Muscle of arm (tissue), 14 donors: ENCODE measurements at places on chromosomes 16 and 17.

DNA sequence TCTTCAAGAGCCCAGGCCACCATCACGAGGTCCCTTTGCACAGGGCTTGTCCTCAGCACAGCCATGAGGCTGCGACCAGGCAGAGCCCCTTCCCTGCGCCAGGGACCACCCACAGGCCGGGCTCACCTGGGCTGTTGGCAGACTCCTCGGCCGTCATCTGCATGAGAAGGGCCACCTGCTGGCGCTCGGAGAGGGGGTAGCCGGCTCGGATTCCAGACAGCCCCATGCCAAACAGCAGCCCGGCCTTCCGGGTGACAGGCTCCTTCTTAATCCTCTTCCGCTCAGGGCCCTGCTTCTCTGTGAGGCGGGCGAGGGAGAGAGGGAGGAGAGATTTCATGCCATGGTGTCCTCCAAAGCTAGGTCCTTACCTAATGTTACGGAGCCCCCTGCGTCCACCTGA is 73.4 kb downstream of the ZNF778 start:
- no peak for DNase-seq

GRCh38 chr17:22512506-22512905 is 820.2 kb downstream of the KCNJ18 start:
- no peak for DNase-seq

DNA sequence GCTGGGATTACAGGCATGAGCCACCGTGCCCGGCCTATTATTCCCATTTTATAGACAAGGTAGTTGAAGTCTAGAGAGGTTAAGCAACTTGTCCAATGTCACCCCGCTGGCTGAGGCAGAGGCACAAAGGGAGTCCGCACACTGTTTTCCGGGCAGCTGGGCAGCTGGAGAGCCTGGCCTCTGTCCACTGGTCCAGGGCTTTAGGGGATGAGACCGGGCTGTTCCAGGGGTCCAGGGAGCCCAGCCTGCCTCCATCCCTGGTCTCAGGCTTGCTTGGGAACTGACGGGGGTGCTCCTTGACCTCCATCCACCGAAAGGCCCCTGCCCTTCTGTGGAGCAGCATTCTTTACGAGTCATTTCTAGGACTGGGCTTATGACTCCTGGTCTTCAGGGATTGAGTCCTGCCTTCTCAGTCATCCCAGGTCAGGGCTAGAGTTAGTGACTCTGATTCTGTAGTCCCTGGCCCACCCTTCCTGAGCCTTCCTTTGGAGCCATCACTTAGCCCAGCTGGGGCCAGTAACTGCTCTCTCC is 37.5 kb downstream of the SOCS3 start:
- no peak for DNase-seq

DNA sequence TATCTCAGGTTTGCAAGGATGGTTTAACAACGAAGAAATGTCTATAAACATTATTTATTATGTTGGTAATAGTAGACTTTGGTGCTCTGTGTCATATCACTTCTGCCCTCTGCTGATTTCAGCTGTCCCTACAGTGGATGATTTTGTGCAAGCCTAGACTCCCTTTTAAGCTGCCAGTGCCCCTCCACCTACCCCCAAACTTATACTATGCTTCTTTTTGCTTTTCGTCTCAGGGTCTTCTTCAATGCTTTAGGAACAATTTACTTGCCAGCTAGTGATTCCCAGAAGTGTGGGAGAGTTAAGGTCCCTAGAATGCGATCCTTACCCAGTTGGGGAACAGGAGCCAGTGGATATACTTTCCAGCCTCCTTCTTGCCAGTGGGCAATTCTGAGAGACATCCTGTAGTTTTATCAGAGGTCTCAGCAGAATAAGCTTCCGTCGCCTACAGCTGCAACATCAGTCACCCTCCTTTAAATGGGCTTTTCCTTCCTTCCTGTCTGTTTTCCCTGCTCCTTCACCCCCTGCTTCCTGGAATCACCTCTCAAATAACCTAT is 4.1 kb downstream of the ICAM2 start:
- no peak for DNase-seq

GRCh38 chr17:44191369-44191768 is 4.6 kb downstream of the TMUB2 start:
- DNase-seq = no peak

GRCh38 chr16:70468776-70469525 is 14.6 kb downstream of the FCSK start:
- DNase-seq = no peak

- DNase-seq = no peak
These were observed 219.7 kb downstream of the GSG1L start for GRCh38 chr16:27843800-27844199.

DNA sequence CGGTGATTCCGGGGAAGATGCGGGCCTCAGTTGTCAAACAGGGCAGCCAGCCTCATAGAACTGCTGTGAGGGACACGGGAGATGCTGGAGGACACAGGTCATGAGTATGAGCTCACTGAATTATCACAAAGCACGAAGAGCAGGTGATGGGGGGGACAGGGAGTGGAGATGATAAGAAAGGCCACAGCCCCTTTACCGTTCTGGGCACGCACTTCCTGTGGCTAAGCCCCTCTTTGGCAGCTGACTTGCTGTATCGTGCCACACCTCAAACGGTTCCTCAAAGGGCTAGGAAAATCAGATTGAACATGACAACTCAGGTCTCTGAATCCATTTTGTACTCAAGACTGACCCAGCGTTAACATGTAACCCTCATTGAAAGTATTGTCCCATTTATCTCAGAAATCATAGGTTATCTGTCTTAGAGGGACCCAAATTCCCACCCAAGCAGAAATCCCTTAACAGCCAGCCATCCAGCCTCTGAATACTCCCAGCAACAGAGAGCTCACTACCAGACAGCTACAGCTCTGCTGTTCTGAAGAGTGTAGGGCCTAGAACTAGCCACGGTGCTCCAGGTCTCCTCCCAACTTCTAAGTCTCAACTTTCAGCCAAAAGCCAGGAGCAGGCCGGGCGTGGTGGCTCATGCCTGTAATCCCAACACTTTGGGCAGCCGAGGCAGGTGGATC is 5.0 kb upstream of the SRL start:
- DNase-seq = no peak

- DNase-seq = no peak
These were observed 23.6 kb upstream of the ATP2C2 start for GRCh38 chr16:84344781-84345180.

DNA sequence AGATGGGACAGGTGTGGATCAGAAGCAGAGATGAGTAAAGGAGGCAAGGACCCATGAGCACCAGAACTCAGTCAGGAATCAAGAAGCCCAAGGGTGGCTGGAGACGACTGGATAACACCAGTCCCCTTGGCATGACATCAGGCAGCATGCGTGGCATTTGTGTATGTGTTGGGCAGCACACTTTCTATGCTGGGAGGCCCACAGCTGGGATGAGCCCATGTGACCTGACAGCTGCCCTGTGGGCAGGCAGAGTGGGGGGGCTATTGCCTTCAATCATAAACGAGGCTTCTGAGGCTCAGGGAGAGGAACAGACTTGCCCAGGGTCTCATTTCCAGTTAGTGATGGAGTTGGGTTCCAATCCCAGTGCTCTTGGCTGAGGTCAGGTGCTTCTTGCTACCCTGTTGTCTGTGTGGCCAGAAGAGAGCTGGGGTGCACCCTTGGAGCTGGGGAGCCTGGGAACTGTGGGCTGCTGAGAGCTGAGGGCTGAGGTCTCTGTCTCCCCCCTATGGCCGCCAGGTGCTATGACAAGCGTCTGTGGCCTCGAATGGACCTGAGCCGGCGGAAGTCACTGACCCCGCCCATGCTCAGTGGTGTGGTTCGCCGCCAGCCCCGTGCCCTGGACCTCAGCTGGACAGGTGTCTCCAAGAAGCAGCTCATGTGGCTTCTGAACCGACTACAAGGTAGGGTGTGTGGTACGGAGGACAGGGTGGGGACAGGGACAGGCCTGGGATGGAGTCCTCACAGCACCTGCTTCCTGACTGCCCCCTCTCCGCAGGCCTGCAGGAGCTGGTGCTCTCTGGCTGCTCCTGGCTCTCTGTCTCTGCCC is 7.1 kb upstream of the ORAI3 start:
- DNase-seq = no peak

- no peak for DNase-seq
These were observed 29.3 kb downstream of the GINS3 start for GRCh38 chr16:58421529-58421928.

DNA sequence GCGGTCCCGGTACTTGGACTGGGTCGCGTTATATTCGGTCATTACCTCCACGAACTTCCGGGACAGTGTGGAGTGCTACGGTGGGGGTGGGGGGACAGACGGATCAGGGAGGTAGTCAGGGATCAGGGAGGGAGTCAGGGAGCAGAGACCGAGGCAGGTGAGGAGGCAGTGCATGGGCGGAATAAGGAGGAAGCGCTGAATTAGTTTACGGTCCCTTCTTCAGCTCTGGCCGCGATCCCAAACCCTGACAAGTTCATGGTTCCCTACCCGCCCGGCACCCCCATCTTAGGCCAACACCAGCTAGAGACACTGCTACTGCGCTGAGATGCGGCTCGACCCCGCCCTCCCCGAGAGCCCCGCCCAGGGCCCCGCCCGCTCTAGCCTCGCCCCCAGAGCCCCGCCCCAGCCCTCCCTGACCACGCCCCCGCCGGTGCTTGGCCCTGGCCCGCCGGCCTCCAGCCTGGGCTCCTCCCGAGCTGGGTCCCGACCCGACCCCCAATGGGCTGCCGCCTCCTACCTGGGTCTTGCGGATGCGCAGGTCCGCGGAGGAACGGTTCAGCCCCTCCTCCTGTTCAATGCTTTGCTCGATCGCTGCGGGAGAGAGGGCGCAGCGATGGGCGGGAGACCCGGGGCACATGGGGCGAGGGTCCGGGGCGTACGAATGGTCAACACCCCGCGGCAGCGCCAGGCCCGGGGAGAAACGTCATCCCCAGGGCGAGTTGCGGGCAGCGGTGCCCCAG is 12.1 kb downstream of the HSD3B7 start:
- DNase-seq = no peak

DNA sequence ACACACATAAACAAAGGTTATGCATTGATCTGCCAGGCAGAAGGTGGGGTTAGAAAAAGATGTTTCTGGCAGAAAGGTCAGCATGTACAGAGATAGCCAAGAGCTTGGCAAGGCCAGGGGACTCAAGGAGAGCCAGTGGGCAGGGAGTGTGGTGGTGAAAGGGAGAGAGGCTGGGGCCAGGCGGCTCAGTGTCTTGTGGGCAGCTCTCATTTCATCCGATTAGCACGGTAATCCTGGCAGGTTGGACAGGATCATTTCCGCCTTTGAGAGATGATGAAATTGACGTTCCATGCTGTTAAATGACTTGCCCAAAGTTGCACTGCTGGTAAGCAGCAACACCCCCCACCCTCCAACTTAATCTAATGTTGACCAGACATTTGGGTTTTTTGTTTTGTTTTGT is 3.6 kb downstream of the CHD9 start:
- DNase-seq = no peak

- DNase-seq = no peak
These were observed 977.4 kb downstream of the KCNJ18 start for GRCh38 chr17:22669721-22670120.

DNA sequence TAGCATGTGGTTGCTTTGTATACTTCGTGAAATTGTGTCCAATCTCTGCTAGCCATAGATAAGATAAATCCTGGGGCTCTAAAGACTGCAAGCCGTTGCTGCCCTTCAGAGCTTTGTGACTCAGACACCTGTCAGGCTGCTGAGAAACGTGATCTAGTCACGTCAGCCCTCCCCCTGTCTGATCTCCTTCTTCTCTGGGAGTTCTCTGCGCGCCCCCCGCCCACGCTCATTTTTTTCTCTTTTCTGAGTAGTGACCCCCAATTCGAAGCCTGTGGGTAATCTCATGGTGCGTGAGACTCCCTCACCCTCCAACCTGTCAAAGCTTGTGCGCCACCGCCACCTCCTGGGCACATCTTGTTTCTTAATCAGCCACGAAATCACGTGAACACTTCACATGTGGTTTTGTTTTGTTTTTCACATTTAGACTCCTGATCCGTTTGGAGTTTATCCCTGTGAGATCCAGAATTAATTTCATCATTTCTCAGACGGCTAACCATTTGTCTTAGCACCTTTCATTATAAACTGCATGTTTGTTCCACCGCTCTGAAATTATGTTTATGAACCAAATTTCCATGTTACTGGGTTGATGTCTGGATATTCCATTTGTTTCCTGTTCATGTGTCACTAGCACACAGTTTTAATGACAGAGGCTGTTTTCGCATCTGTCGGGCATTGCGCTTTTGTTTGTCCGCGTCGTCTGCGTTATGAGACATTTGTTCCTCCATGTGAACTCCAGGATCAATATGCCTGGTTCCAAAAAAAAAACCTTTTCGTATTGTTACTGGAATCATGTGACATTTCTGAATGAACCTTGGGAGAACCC is 977 bp upstream of the ZNF778 start:
- peak; percentile 75 for DNase-seq

GRCh38 chr16:58638148-58639036 is 8.8 kb upstream of the CNOT1 start:
- DNase-seq = no peak

GRCh38 chr17:28576758-28577465 is at the start of gene ALDOC:
Gene ALDOC (minus strand): TSS chr17:28576895. CDS start chr17:28575532, 1,363 bp downstream.
- peak; percentile 79 for DNase-seq

GRCh38 chr16:654034-654433 is 4.9 kb downstream of the WDR90 start:
- no peak for DNase-seq

DNA sequence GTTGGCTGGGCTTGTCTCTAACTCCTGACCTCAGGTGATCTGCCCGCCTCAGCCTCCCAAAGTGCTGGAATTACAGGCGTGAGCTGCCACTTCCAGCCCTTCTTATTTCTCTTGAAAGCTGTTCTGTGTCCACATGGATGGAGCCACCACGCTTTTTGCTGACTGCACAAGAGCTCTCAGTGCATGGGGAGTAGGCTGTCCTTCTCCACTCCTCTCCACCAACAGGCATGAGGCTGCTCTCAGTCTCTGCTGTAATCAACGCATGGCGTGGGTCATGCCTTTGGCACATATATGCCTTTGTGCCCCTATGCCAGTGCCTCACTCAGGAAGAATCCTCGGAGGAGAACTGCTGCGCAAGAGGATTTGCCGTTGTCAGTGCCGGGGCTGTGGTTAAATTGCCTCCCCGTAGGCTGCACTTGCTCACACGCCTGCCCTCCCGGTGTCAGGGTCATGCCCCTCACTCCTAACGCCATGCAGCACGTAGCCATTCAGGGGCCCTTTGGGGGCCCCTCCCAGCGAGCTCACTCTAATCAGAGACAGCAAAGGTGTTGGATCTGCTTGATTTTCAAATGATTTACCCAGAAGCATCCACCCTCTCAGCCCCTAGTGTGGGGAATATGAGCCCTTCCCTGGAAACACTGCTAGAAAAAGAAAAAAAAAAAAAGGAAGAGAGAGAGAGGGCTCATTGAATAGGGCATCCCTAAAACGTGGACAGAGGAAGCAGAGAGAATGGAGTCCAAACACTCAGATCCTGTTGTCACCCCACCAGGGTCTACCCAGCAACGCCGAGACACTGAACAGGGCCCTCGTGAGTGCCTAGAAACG is 47.5 kb upstream of the ZCCHC14 start:
- DNase-seq = no peak

GRCh38 chr17:57415751-57416207 is 159.5 kb downstream of the MSI2 start:
- no peak for DNase-seq

DNA sequence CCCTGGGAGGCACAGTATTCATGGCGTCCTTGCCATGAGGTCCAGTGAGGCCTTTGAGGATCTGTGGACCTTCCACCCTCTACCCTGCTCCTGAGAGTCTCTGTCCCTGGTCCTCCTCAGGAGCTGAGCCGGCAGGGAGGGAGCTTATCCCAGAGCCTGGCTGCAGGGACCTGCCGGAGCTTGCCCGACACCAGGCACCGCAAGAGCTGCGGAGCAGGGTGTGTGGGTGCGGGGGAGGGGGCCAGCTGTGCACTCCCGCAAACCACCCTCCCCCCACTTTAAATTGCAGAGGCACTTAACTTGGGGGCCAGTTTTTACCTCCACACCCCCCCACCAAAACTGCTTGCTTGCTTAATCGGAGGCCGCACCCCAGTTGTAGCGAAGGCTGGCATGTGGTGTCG is 609 bp upstream of the ZNF750 start:
- DNase-seq = no peak
